CMK (cell line): ENCODE measurements at places on chromosomes 5 and 9.

GRCh38 chr5:76298852-76299251 lies 104.2 kb upstream of the IQGAP2 start:
- DNase-seq: no peak

DNA sequence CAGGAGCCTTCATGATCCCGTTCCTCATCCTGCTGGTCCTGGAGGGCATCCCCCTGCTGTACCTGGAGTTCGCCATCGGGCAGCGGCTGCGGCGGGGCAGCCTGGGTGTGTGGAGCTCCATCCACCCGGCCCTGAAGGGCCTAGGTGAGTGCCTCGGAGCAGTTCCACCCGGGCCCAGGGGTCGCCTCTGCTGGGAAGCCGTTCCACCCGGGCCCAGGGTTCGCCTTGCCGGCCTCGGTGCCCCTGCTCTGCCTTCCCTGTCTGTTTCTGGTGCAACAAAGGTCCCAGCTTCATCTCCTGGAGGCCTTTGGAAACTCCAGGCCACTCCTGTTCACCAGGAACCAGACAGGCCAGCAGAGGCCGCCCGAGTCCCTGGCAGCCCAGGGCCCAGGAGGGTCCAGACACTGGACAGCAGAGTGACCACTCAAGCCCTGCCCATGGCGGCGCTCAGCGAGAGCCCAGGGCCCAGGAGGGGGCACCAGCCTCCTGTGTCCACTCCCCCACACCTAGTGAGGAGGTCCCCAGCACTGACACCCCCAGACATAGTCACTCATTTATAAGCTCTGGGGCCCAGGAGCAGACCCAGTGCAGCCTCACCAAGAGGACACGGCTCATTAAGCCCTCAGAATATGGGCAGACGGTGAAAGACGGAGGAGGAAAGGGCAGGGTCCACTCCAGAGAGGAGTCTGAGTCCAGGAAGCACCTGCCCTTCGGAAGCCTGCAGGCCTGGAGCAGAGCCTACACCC lies 7.5 kb downstream of the SLC6A19 start:
- no peak for DNase-seq

GRCh38 chr5:11869203-11869602 lies 35.0 kb downstream of the CTNND2 start:
- DNase-seq: no peak

DNA sequence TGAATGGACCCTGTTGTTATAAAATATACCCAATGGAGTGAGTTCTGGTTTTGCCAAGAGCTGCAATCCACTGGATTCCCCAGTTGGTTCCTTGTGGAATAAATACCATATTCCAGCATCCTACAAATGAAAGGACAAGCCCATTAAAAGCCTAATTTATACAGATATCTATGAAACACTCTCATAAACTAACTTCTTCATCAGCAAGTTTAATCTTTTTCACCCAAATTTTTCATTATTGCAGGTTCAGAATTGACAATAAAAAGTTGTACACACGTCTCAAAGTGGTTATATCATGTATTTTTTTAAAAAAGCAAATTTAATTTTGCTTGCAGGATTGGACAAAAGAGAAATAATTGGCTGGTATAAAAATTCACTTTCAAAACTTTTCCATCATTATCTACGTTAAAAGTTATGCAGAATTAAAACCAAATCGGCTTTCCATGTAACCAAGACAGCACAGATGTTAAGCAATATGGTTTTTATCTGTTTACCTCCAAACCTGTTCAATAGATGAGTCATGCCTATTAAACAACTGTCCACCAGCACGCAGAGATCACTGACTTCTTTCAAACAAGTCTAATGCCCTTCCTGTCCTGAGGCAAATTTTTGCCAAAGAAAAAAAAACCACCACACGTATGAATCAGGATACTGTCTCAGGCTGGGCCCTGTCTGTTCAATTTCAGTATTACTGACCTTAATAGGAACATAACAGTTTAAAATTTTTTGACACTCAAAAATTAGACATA lies 42.5 kb downstream of the CEMIP2 start:
- no peak for DNase-seq

DNA sequence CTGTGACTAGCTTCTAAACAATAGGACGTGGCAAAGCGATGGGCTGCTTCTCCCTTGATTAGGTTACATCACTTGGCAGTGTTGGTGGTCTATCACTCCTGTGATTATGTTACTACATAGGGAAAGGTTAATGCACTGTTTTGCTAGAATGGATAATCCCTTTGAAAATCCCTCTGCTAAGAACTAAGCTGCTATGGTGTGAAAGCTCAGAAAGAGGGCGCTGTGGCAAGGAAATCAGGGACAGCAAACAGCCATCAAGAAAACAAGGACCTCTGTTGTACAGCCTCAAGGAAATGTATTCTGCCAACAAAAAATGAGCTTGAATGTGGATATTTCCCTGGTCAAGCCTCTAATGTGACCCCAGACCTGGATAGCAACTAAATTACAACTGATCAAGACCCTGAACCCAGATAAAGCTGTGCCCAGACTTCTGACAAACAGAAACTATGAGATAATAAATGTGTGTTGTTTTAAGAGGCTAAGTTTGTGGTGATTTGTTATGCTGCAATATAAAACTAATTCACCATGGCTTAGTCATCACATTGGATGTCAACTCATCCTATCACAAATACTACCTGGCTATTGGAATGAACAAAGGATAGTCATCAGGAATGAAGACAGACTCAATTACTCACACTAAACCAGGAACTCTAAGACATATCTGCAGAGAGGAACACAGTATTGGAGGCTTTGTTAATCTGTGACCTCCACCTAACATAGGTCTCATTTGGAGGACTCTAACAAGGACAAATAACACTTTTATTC lies 1215.9 kb downstream of the EFNA5 start:
- no peak for DNase-seq

DNA sequence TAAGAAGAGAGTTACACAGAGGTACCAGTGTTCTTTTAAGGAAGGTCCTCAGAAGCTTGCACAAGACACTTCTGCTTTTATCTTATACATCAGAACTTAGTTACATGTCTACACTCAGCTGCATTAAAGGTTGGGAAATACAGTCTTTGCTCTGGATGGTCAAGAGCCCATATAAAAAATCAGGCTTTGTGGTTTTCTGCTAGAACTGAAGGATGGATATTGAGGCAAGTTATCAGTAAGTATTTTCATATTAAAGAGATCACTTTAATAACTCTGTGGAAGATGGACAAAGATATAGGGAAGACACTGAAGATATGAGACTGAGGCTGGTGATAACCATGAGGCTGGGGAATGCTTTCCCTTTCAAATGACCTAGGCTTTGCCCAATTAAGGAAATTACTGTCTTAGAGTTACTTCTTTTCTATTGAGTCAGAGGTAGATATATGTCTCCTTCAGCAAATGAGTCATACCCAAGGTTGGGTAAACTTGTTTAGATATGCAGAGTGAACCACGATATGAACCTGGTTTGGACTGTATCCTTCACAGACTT lies 87.0 kb upstream of the TNC start:
- DNase-seq: no peak

DNA sequence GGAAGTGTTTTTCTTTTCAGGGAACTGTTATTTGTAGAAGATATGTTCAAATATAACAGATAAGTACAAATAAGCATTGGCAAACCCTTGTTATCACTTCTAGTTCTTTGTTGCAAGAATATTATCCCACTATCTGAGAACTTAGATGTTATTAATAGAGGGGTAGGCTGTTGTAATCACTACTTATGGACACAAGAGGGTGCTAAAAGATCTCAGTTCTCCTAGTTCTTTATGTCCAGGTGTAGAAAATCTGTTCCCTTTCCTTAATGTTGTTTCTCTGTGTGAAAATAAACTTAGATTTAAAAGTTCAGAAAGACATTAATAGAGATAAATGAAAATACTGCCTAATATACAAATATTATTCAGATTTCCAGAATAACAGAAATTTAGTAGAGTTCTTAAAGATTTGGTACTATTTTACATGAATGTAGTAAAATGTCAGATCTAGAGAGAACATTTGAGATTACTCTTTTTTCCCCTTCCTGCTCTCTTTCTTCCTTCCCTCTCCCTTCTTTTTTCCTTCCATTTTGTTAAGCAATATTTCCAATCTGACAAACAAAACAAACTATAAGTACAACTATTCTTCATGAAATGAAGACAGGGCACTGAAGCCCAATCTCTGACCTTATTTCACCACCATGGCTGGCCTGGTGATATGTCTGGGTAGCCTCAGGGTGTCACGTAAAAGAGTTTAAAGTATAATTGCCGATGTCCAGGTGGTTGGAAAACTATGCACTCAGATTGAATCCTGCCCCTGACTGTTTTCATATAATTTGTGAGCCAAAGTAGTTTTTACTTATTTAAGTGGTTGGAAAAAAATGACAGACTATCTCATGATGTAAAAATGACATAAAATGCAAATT lies 43.6 kb upstream of the C5orf46 start:
- DNase-seq: no peak

GRCh38 chr5:13331585-13331984 lies 612.9 kb downstream of the DNAH5 start:
- no peak for DNase-seq

- DNase-seq: no peak
Observed at GRCh38 chr5:100890461-100891008, 12.5 kb downstream of the ST8SIA4 start.

DNA sequence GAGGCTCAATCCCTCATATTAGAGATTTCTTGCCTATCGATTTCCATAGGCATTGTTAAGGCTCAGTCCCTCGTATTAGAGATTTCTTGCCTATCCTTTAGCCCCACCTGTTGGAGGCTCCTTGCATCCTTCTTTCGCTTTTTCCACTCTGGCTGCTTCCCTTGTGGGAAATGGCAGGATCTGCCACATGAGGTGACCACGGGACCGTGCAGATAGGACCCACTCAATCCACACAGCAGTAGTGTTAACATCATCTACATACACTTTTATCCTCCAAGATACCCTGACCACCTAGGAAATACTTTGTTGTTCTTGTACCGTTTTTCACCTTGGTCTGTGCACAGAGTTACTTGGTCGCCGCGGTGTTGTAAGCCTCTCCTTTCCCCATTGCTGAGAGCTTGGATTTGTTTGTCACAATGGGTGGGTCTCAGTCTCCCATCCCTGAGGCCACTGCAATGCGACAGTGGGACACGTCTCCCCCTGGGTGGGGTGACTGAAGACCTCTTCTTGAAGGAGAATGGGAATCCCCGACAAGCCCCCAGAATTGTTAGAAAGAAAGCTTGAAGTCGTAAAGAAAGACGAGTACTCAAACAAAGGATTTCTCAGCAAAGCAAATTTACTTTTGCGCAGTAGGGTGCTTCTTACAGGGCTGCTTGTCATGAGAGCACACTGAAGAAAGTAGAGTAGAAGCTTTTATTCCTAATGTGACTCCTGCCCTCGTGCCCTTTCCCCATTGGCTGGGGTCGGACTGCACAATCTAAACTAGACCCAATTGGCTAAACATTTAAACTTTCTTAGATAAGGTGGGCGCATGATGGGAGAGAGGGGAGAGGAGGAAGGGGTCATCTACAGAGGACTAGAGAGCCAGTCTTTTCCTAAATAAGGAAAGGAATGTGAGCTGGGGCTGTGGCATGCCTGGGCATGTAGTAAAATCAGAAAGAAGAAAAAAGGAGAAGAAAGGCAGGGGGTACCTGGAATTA lies 19.8 kb downstream of the IFT74 start:
- DNase-seq: no peak

- no peak for DNase-seq
Observed at GRCh38 chr9:136304981-136305380, 1.1 kb upstream of the CCDC187 start.

DNA sequence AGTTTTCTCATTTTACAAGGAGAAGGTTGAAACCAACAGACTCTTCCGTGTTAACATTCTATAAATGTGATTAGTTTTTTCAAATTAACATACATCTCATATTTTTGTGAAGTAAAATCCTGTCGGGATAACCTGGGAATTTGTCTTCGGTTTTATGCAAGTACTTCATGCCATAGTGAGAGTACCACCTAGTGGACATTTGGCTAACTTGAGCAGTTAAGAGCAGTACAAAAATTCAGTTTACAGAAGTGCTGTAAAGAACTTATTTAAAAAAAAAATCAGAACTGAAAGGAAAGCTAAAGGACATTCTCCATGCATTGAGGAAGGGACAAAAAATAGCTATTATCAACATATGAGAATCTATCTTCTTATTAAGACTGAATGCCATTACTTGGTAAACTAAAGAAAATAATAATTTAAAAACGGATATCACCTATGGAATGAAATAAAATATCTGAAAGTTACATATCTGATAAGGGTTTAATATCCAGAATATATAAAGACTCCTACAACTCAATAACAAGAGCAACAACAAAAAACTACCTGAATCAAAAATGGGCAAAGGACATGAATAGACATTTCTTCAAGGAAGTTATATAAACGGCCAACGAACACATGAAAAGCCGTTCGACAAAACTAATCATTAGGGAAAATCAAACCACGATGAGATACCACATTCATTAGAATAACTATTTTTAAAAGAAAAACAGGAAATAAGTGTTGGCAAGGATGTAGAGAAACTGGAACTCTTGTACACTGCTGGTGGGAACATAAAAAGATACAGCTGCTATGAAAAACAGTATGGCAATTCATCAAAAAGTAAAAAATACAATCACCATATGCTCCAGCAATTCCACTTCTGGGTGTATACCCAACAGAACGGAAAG lies 117.0 kb upstream of the GNA14 start:
- DNase-seq: no peak

DNA sequence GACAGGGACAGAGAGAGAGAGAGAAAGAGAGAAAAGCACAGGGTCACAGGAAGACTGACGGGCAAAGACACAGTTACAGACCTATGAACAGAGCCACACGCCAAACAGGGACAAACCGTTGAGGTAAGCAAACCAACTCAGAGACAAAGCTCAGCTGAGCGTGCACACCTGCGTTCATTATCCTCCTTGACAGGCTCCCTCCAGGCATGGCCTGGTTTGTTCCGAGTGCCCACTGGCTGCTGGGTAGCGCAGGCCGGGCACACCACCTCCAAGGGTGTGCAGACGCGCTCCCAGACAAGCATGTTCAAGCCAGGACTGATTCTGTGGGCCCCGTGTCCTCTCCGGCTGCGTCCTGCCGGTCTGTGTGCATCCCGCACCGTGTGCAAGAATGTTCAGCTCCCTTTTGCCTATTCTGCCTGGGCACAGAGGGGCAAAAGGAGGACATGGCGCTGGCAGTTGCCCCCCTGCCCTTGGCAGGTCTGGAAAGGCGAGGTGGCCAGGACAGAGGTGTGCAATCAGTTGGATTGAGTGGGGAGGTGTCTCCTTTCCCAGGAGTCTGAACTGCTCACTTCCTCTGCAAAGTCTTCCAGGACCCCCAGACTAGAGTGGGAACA lies 467 bp upstream of the SMIM32 start:
- no peak for DNase-seq

- no peak for DNase-seq
Observed at GRCh38 chr5:82526540-82526939, 248.4 kb upstream of the RPS23 start.

- DNase-seq: no peak
Observed at GRCh38 chr9:117268847-117269446, 145.9 kb downstream of the ASTN2 start.

GRCh38 chr5:16025681-16026080 lies 153.9 kb downstream of the MARCHF11 start:
- no peak for DNase-seq

GRCh38 chr5:132207778-132208177 lies 19.9 kb downstream of the P4HA2 start:
- no peak for DNase-seq

GRCh38 chr9:120861935-120862334 lies 15.1 kb downstream of the PHF19 start:
- no peak for DNase-seq
